NCI-H2081 (cell line): ENCODE measurements at places on chromosomes 13 and 19.

GRCh38 chr13:33158816-33159215, 126.7 kb downstream of the STARD13 start:
- DNase-seq, result no peak

GRCh38 chr19:51055866-51056265, 9.0 kb downstream of the KLK13 start:
- DNase-seq, result no peak

DNA sequence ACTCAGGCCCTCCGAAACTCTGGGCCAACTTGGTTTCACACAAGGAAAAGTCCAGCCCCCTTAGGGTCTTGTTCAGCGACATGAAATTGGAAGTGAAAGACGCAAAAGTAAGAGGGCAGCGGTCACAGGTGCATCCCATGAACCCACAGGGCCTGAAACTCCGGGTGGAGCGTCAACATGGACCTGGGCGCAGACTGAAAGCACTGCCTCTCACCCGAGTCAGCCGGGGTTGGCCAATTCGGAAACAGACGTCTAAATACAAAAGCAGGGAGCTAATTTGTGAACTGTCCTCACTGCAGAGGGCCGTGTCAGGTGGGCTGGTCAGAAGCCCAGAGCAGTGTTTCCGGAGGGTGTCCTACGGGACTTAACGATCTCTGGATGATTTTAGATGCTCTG, 26.7 kb downstream of the ADPRHL1 start:
- DNase-seq, result no peak

DNA sequence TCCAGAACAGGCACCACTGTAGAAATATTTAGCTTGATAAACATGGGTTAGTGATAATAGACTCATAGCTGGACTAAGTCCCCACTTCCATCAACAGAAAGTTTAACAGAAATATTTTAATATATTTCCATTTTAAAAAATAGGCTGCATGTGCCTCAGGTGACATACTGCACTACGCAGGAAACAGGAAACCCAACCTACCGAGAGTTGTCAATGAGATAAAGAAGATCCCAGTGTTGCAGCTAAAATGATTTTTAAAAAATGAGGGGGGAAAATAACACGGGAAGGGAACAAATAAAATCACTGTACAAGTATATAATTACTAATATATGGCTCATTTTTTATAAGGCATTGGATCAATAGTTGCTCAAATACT, 154.8 kb downstream of the TBC1D4 start:
- no peak for DNase-seq

GRCh38 chr13:109656206-109656605, 130.2 kb downstream of the IRS2 start:
- no peak for DNase-seq
